SHP77 (cell line): ENCODE measurements at places on chromosomes 2 and 18.

DNA sequence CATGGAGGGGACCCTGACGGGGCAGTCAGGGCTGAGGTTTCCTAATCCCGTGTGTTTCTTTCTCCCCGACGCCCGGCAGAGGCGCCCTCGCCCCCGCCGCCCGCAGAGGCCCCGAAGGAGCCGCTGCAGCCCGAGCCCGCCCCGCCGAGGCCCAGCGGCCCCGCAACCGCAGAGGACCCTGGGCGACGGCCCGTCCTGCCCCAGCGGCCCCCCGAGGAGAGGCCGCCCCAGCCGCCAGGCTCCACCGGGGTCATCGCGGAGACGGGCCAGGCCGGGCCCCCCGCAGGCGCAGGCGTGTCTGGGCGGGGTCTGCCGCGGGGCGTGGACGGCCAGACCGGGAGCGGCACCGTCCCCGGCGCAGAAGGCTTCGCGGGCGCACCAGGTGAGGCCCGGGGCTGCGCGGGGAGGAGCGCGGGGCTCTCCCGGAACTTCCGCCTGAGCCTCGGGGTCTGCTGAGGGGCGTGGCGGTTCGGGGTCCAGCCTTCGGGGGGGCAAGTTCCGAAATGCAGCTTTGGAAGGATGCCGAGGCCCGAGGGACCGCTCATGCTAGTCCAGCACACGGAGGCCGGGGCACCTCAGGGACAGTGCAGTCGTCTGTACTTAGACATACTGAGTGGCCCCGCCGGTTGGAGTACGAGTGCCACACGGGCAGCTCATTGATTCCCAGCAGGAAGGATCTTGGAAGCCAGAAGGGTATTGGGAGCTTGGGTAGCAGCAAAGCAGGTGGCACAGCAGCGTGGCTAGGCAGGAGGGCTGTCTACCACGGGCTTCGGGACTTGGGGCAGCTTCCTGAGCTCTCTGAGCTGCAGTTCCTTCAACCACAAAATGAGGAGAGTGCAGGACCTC, 60.1 kb downstream of the EMILIN2 start:
- no peak for DNase-seq

GRCh38 chr2:221567809-221568208, 4.3 kb downstream of the EPHA4 start:
- DNase-seq = no peak

DNA sequence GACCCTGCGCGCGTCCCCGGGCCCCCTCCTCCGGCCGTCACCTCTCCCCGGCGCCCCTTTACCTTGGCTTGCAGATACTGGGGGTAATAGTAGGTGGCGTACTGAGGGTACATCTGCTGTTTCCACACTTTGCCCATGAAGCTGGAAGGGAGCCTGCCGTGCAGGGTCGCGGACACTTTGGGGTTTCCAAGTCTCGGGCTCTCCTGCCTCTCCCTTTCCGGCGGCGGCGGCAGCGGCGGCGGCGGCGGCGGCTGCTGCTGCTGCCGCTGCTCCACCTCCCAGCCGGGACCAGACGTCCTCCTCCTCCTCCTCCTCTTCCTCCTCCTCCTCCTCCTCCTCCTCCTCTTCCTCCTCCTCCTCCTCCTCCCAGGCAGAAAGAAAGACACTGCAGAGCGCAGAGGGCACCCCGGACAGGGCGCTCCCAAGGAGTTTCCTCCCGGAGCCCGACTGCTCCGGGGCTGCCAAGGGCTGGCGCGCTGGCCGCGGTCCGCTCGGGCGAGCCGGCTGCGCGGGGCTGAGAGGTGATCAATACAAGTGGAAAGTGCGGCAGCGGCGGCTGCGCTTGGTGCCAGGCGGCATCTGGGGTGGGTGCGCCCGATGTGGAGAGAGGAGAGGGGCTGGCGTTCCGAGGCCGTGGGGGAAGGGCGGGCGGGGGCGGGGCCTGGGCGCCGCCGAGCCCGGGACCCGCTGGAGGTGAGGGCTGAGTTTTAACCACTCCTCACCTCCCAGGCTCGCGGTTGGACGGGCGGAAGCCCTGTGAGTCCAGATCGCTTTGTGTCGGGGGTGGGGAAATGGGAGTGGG, at the start of gene RBMS1:
Gene RBMS1, minus strand, starts transcription at position 581 of the 802 bp plus-strand sequence. Its CDS starts 444 bp downstream, at position 137.
- no peak for DNase-seq

DNA sequence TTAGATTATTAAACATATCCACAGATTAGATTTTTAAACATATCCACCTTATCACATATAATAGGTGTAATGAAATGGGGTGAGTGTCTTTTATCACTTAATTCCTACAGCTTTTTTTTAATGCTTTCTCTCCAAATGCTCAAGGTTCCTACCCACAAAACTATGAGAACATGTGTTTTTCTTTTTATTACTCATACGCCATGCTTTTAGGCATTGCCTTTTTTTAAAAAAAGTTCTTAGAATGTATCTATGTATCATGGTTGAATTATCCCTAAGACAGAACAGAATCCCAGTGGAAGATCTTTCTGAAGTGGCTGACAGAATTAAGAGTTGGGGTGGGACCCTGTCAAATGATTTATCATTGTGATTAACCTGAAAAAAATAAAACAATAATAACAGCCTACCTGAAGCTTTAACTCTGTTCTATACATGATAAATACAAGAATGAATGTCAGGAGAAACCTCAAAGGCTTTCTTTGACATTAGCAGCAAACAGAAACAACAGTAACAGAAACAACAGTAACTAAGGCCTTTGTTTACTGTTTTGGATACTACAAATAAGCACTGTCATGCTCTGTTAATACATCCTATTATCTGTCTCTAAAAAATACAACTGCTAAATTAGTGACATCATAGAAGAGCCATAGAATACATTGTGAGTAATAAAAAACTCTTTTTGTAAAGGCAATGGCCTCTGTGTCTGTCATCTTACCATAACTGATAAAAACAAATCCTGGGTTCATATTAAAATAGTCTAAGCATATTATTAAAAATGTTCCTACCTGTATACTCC, 4.1 kb upstream of the ZNF397 start:
- no peak for DNase-seq

- no peak for DNase-seq
Observed at GRCh38 chr18:49613141-49613640, 51.3 kb downstream of the LIPG start.

GRCh38 chr2:130337735-130338325, 4.9 kb upstream of the IMP4 start:
- DNase-seq = no peak

- no peak for DNase-seq
Observed at GRCh38 chr2:49935449-49935848, 781.1 kb upstream of the FSHR start.

- DNase-seq = no peak
Observed at GRCh38 chr2:138424436-138425140, 77.0 kb upstream of the SPOPL start.

DNA sequence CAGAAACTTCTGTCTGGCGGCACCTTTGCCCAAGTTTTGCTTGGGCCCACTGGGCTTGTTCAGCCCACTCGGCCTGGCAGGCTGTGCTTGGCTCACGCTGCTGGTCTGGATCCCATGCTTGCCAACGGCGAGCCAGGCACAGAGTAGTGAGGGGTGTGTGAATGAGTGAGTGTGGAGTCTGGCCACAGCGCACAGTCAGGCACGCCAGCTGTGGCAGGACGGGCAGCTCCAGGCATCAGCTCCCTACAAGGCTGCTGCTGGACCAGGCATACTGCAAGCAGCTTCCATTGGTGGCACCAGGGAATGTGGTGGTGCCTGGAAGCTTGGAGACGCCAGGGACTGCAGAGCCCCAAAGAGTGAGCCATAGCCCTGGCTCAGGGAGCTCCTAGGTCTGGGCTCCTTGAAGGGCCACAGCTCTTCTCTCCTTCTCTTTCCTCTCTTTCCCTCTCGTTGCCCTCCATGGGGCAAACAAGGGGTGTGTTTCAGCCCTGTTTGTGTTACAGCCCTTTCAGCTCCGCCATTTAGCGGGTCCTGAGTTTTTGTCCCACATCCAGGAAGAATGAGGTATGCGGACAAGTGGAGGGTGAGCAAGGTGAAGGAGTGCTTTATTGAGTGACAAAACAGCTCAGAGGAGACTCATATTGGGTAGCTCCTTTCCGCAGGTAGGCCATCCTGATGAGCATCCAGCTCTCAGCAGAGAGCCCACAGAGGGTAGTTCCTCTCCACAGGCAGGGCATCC, 73.0 kb downstream of the AGPS start:
- DNase-seq = no peak

GRCh38 chr2:3768960-3769765, 65.8 kb downstream of the DCDC2C start:
- DNase-seq = no peak

DNA sequence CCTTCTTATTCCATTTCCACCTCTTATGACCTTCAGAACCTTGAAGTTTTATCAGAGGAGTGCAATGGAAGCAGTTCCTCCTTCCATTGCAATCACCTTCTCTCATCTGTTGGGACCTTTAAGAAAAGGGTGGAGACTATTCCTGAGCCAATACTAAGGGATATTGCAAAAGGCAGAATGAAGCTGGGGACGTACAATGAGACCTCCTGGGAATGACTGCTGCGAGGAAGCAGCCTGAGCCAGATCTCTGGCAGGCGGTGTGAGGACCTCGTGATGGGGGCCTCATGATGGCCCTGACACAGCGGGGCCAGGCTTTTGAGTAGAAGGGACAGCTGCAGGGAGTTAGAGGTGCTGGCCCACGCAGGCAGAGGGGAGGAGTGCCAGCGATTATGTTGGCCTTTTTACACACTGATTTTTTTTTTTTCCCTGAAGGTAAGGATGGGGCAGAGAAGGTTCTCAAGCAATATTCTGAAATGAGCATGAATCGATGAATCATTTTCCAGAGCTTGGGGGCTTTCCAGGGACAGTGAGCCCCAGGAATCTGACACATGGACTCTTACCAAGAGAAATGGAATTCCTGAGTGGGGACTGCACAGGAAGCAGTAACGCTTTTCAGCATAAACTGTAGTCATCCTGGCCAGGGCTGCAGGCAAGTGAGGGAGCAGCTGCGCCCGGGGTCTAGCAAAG, 40.0 kb upstream of the LAPTM4A start:
- no peak for DNase-seq

- DNase-seq = no peak
Observed at GRCh38 chr2:28161466-28161865, 231.2 kb upstream of the FOSL2 start.

- no peak for DNase-seq
Observed at GRCh38 chr18:79510046-79510685, 114.4 kb downstream of the NFATC1 start.

DNA sequence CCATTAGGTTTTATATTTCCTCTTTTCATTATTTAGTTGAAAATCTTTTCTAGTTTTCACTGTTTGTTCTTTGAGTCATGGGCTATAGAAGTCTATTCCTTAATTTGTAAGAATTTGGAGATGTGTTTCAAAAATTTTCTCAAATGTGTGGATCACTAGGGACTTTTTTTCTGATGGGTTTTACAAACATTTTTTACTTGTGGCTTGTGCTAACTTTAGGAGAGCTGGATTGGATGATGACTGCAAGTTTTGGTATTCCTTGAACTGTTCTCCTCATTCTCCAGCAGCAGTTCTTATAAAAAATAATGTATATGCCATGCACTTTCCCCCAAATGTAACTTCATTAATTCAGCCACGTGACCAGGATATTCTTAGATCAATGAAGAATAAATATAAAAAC, 94.7 kb upstream of the CWC22 start:
- DNase-seq = no peak

GRCh38 chr2:30584116-30584515, 137.1 kb downstream of the LCLAT1 start:
- no peak for DNase-seq

DNA sequence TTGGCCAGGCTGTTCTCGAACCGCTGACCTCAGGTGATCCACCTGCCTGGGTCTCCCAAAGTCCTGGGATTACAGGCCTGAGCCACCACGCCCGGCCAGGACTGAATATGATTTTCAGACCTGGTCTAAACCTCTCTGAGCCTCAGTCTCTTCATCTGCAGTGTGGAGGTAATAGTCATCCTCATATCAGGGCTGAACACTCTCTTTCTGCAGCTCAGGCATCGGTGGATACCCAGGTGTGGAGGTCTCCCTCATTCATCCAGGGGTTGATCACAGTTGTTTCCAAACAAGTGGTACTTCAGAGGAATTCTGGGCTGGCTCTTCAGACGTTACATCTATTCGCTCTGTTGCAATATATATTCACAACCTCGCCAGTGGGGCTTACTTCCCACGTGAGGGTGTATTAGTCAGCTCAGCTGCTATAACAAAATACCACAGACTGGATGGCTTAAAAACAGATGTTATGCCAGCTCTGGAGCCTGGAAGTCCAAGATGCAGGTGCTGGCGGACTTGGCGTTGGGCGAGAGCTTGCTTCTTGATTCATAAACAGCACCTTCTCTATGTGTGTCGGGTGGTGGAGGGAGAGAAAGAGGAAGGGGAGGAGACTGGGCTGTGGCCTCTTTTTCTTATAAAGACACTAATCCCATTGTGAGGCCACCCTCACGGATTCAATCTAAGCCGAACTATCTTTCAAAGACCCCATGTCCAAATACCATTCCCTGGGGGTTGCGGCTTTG, 2.9 kb upstream of the MBP start:
- no peak for DNase-seq

- peak; percentile 20 for DNase-seq
Observed at GRCh38 chr2:191959209-191959608, 112.3 kb upstream of the CAVIN2 start.

GRCh38 chr2:120864981-120865380, 129.3 kb downstream of the GLI2 start:
- no peak for DNase-seq

DNA sequence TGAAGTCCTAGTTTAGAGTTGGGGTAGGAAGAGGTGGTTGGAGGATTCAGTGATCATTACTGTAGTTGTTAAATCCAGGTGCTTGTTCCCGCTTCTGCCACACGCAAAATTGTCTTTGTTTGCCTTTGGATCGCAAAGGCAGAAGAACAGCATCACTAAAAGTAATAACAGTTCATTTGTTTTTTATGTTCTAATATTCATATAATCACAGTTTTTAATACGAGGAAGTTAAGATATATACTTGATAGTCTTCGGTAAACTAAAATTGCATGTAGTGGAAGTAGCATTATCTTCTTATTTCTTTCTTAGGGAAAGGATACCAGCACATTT, 365 bp downstream of the NDUFB3 start:
- peak; percentile 39 for DNase-seq

DNA sequence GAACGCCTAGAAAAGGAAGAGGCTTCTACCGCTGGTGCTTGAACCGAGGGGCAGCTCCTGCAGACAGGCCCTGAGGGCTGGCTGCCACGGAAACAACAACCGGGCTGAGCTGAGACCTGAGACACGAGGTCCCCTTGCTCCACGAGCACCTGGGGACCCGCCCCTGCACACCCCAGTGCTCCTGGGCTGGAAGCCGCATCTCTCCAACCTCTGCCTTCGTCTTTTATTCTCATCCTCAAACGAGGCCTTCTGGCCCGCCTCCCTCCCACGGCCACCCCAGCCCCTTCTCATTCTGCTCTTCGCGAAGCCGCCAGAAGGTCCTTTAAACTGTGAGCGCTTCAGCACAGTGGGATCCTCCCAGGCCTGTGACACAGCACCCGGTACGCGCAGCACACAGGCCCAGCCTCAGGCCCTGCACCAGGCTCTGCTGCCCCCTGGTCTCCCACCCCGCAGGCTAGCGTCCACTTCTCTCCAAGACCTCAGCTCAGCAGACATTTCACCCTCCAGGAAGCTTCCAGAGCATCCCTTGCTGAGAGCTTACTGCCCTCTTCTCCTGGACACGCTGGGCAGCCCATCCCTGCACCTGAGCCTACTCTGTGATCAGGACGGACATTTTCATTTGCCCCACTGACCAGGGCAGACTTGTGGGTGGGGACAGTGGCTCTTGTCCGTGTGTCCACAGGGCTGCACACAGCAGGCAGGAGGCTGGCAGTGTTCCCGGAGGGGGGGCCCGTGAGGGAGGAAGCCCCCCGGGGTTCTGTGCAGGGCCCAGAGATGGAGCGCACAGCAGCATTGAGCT, 149.7 kb downstream of the PXDN start:
- no peak for DNase-seq
